ENCODE measurements at places on chromosomes 3 and 15.
A peak's percentile ranks its signal among the peaks of the same experiment; 100 is the strongest.

DNA sequence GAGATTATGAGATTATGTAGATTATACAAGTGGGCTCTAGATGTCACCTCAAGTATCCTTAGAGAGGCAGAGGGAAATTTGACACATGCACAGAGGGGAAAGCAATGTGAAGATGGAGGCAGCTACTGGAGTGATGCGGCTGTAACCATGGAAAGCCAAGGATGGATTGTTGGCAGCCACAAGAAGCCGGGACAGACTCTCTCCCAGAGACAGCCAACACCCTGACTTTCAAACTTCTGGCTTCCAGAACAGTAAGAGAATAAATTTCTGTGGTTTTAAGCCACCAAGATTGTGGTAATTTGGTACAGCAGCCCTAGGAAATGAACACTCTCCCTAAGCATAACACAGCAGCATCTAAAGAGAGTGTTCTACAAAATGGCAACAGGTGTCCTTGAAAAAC, 34.4 kb upstream of the PRICKLE2 start:
- no peak for DNase-seq

DNA sequence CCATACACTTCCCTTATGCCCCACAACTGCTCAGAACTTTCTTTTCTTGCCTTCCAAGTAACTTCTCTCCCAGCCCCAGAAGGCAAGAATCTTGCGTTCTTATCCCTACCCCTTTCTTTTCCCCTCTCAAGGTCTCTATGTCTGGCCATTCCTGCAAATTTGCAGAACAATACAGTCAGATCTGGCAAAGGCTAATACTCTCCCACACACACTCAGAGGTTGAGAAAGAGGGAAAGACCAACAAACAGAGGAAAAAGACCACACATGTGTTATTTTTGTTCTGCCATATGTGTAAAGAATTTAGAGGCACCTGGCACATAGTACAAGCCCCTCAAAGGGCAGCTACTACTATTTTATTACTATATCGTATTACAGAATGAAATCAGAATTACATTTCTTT, 25.7 kb downstream of the GJD2 start:
- DNase-seq: no peak

GRCh38 chr15:67109141-67110034, 44.0 kb downstream of the SMAD3 start:
- peak; percentile 61 for DNase-seq

- no peak for DNase-seq
These were observed 16.3 kb upstream of the FBLN2 start for GRCh38 chr3:13532631-13533030.

- no peak for DNase-seq
These were observed 72.8 kb upstream of the RBM5 start for GRCh38 chr3:50015918-50016317.

DNA sequence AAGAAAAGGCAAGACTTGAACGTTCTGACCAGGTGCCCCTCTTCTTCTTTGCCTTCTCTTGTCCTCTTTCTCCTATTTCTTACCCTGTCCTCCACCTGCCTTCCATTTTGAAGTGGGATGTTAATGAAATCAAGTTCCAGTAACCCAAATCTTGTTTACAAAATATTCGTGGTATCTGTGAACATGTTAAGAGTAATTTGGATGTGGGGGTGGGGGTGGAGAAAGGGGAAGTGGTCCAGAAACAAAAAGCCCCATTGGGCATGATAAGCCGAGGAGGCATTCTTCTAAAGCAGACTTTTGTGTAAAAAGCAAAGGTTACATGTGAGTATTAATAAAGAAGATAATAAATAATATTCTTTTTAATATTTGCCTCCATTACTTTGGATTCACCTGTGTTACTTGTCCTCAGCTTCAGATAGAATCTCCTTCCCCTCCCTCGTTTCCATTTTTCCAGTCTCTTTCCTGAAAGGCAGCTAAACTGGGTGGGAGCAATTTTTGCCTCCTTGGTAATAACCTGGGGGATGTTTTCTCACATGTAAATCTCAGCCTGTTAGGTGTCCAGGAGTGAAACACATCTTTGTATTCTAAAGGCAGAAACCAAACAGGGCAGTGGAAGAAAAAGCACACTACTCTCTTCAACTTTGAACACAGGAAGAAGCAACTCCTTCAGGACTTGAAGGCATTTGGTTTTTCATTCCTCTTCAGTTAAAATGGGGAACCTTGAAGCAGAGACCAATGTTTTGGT, 3.2 kb downstream of the CHST2 start:
- no peak for DNase-seq

DNA sequence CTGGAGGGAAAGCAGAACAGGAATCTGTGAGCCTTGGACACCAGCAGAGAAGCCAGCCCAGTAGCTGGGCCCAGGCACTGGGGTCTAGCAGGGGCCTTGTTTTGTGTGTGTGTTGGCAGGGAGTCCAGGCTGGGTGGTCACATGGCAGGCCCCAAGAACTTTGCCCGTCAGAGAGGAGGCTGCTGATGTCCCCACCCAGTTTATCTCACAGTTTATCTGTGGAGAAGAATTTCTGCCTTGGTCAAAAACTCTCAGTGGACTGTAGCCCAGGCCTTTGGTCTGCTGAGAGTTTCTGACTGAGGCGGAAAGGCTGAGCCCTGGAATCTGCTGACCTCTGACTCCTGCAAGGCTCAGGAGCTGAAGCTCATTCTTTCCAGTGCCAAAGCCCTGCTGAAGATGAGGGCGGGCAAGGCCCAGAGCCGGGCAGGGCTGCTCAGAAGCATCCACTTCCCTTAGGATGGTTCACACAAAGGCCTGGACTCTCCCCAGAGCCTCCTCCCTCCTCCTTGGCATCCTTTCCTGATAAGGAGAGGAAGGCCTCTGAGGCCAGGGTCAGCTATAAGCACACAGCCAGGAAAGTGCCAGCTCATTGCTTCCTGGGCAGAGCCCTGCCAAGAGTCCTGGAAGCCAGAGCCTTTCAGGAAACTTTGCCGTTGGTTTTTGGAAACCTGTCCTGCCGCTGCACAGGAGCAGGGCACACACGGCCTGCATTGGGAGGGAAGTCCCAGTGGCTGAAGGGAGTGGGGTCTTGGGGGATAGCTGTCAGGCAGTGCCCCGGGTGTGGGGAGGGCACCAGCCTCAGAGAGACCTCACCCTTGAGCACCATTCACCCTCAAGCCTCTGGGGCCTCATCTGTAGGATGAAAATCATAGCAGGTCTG, 37.2 kb upstream of the SLCO2A1 start:
- no peak for DNase-seq

DNA sequence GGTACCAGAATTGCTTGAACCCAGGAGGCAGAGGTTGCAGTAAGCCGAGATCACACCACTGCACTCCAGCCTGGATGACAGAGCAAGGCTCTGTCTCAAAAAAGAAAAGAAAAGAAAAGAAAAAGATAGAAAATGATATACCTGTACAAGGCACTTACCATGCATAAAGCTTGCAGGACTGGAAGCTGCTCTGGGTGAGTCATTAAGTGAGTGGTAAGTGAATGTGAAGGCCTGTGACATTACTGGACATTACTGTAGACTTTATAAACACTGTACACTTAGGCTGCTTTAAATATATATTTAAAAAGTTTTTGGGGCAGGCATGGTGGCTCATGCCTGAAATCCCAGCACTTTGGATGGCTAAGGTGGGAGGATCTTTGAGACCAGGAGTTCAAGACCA, 99.2 kb downstream of the SLMAP start:
- no peak for DNase-seq

DNA sequence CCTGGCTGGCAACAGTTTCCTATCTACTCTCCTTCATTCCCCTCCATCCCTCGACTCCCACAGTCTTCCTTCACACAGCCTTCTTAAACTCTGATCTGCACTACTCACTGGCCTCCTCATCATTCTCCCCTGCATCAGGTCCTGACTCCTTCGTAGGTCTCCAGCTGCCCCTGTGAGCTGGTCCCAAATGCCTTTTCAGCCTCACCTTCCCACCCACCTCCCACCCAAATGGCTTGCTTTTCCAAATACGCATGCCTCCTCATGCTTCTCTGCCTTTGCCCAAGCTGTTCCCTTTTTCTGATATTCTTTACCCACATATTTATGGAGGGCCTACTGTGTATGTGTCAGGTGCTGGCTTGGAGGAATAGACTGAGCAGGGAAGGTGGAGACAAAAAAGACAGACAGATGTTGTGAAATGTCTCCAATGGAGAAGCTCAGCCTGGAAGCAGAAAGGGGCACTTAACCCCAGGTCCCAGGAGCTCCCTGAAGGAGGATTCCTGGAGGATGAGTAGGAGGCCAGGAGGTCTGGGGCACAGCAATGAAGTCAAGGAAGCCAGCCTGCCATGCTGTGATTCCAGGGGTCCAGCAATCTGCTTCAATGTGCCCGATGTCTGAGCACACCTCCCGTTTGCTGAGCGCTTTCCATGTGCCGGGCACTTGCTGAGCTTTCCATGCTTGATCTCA, 252.2 kb downstream of the SHQ1 start:
- DNase-seq: no peak

DNA sequence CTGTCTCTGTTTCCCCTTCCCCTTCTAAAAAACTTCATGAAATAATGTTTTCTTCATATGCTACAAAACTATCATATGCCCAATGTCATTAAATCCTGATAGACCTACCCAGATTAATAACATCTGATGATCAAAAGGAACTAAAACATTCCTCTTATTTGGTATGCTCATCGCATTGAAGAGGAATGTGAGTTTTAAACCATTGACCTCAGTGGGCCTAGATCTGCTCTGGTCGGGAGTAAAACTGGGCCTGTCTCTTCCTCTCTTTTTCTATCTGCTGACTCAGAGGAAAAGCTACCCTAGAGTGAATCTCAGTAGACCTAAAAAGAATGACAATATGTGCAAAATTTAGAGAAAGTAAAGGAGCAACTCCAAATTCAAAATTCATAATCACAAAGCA, 275.8 kb downstream of the SATB1 start:
- DNase-seq: no peak

- DNase-seq: no peak
These were observed 308.8 kb downstream of the LRTM1 start for GRCh38 chr3:54619053-54619452.

DNA sequence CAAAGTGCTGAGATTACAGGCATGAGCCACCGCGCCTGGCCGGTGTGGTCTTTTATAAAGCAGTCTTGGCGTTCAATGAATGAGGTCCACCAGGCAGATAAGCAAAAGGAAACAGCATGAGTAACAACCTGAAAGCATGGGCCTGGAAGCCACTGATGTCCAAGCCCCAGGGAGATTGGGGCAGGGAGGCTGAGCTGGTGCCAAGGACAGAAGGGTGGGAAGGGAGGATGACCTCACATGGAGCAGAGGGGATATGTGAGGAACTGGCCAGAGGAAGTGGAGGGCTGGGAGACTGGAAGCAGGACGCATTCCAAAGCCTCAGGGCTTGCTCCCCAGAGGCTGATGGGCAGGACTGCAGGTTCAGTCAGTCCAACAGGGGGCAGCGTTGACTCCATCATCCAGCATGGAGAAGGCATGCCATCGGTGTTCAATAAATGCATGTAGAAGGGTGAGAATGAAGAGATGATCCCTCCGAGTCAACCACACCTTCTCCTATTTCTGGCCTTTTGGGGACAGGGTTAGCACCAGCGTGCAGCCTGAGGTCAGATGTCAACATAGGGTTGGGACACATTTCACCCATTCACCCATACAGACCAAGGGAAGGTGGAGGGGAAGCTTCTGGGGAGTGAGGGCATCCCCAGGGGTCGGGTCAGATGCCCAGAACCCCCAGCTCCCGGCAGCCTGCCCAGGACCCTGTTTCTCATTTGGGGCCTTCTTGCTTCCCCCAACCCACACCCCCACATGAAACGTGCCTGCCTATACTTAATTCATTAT, 14.8 kb downstream of the MYL3 start:
- DNase-seq: no peak

DNA sequence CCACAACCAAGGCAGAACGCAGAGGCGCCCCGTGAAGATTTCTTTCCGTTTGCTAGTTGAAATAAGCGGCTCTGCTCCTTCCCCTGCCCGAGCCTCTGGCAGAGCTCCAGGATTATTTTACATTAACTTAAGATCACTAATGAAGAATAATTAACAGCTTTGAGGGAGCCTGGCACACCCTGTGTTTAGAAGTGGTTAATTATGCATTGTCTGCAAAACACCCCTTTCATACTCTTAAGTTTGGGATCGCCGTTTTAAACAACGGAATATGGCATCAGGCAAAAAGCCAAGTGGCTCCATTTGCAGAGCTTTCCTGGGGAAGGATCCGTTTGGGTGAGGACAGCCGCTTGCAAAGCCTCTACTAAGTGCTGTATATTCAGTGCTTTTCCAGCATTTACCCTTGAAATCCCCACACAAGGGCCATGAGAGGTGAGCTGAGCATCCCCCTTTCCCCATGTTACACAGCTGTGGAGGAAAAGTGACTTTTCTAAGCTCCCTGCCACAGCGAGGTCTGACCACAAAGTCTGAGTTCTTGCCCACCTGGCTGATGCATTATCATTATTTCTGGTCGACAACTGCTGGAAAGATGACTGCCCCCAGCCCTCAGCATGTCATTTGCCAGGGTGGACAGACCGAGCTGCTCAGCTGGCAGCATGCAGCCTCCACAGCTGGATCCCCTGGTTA, 33.9 kb downstream of the IQSEC1 start:
- no peak for DNase-seq

- no peak for DNase-seq
These were observed 48.7 kb downstream of the BSN start for GRCh38 chr3:49602877-49603411.

- no peak for DNase-seq
These were observed 766.8 kb downstream of the TBL1XR1 start for GRCh38 chr3:176430244-176431037.

- DNase-seq: no peak
These were observed 42.9 kb downstream of the CHDH start for GRCh38 chr3:53803124-53803815.

- DNase-seq: no peak
These were observed 339.2 kb upstream of the ONECUT1 start for GRCh38 chr15:53129121-53129904.

- no peak for DNase-seq
These were observed 481.4 kb downstream of the NSUN3 start for GRCh38 chr3:94544131-94544789.

DNA sequence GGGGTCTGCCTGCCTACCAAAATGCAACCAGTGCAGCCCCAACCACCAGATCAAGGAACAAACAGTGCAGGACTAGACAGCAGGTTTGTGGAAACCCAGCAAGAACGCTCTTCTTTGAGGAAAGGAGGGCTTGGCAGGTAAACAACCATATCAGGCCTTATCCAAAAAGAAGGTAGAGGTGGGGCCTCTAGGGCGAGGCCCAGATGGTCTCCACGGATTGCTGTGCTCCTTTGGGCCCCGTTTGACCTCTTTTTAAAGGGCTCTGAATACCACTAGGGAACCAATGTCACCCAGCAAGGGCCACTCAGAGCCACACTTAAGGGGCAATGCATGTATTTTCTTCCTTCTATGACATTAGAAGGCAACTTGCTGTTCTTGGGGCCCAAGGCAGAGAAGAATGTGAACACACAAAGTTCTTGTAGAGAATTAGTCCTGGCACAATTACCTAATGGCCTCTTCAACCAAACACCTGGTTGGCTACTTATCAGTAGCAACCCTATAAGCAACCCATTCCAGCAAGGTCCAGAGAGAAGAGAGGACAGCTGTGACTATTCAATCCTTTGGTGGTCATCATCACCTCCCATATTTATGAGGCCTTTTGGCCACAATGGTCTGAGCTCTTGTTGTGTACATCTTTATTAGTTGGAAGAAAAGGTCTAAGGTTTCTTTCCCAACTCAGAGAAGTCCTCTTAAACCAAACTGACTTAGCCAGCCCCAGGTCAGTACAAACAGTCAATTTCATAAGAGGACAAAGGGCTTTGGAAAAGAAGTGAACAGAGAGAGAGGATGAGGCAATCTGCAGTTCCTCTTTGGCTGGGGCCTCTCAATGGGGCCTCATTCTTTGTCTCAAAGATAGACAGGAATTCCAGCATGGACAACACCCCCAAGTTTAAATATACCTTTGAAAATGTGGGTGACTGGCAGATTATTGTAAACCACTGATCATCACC, 36.0 kb downstream of the FOXP1 start:
- DNase-seq: no peak

GRCh38 chr3:101945980-101946379, 96.7 kb downstream of the NFKBIZ start:
- no peak for DNase-seq

Data from GOT3 (cell line).